Uterus (tissue), 4 donors: ENCODE measurements at places on chromosomes 5 and 9.

DNA sequence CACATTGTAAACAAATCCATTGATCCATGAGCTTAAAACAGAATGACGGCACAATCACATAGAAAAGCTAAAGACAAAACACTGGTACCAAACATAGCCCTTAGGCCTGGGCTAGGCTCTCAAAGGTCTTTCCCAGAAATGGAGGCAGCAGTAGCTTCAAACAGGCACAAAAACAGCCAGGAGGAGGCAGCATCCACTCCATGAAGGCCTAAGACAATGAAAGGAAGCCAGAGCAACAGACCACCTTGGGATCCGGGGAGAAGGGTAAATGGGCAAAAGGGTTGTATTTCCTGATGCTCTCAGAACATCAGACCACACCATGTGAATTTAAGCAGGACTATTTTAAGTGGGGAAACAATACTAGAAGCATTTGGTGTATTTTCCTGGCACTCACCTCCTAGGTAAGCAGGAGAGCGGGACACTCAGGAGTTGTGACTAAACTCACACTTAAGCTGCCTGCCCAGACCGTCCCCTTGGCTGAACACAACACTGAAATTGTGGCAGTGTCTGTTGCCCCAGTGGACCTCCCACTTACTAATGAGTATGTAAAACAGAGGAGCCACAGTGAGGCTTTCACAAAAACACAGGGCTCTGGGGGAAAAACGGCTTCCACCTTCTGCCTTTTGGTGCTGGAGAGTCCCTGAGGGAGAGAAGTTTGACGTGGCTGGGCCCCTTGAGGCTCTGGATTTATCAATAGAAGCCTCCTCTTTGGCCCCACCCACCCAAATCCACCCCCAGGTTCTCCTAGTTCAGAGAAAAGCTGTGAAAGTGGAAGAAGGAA is 11.9 kb downstream of the GNPDA1 start:
- H3K27me3 ChIP-seq, result no peaks in the 10 kb centered on the region
- no peak for DNase-seq
- H3K27ac ChIP-seq, result peak overlapping the region; percentile 8
- no peak overlapping the region for H3K4me3 ChIP-seq
- no peaks in the 10 kb centered on the region for H3K4me1 ChIP-seq

DNA sequence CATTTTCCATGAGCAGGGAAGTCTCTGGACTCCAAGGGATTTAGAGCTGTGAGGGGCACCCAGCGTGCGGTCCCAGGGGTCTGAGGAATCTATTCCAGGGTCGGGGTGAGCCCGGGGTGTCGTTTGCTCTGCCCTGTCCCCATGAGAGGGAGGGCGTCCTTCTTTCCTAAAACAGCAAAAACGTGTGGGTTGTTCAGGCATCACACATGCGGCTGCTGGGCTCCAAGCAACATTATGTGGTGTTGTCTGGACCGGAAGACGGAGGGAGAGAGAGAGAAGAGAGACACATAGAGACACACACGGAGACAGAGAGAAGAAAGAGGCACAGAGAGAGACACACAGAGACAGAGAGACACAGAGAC is 42.7 kb upstream of the COL5A1 start:
- no peaks in the 10 kb centered on the region for H3K4me1 ChIP-seq
- no peaks in the 10 kb centered on the region for H3K36me3 ChIP-seq
- no peak overlapping the region for H3K4me3 ChIP-seq
- no peak overlapping the region for H3K27ac ChIP-seq
- no peaks in the 10 kb centered on the region for H3K27me3 ChIP-seq
- DNase-seq, result no peak

DNA sequence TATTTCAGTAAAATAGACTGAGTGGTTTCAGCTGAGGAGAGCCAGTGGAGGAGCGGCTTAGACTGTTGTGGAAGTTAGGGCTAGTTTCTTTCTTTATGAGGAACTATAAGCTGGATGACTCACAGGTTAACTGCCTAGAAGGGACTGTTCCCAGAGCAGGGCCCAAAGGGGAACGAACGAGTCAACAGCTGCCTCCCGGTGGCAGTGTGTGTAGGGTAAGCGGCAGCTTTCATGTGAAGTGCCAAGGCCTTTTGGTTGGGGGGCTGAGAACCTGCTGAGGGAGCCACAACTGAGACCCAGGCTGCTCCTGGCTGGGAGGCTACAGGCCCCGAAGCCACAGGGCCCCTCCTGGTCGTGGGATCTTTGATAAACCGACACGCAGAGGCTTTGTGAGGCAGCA is 7.0 kb downstream of the SQSTM1 start:
- H3K4me1 ChIP-seq, result peaks cover 14% of the 10 kb centered on the region
- H3K4me3 ChIP-seq, result no peak overlapping the region
- no peaks in the 10 kb centered on the region for H3K27me3 ChIP-seq
- peak overlapping the region; percentile 37 for H3K27ac ChIP-seq

GRCh38 chr9:92564504-92564903 is 28.7 kb upstream of the ECM2 start:
- H3K36me3 ChIP-seq, result no peaks in the 10 kb centered on the region
- H3K4me1 ChIP-seq, result peaks cover 5% of the 10 kb centered on the region
- peak overlapping the region; percentile 10 for H3K27ac ChIP-seq

GRCh38 chr9:97315550-97315949 is 8.1 kb downstream of the CCDC180 start:
- H3K4me3 ChIP-seq, result no peak overlapping the region
- no peak for DNase-seq
- H3K27me3 ChIP-seq, result no peaks in the 10 kb centered on the region
- H3K4me1 ChIP-seq, result no peaks in the 10 kb centered on the region
- no peaks in the 10 kb centered on the region for H3K36me3 ChIP-seq

DNA sequence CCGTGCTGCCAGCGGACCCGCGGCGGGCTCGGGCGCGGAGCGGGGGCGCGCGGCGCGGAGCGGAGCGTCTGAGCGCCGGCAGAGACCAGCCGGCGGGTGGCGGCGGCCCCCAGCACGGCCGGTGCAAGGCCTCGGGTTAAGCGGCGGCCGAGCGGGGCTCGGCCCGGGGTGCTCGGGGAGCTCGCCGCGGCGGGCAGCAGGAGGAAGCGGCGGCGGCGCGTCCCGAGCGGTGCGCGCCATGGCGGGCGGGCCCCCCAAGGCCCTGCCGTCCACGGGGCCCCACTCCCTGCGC is 150 bp downstream of the SNX30 start:
- H3K27me3 ChIP-seq, result no peaks in the 10 kb centered on the region
- H3K4me1 ChIP-seq, result no peaks in the 10 kb centered on the region
- H3K36me3 ChIP-seq, result no peaks in the 10 kb centered on the region
- DNase-seq, result no peak

GRCh38 chr9:84922051-84922450 is 252.5 kb downstream of the NTRK2 start:
- no peaks in the 10 kb centered on the region for H3K27me3 ChIP-seq
- H3K36me3 ChIP-seq, result no peaks in the 10 kb centered on the region
- no peak for DNase-seq
- no peak overlapping the region for H3K27ac ChIP-seq
- no peaks in the 10 kb centered on the region for H3K4me1 ChIP-seq

- H3K4me3 ChIP-seq, result no peak overlapping the region
- H3K4me1 ChIP-seq, result no peaks in the 10 kb centered on the region
- no peaks in the 10 kb centered on the region for H3K27me3 ChIP-seq
- DNase-seq, result no peak
- no peaks in the 10 kb centered on the region for H3K36me3 ChIP-seq
Measured at GRCh38 chr5:168810641-168811040, 231.5 kb upstream of the PANK3 start.

GRCh38 chr9:109478051-109478563 is 20.0 kb downstream of the PTPN3 start:
- DNase-seq, result no peak
- H3K4me1 ChIP-seq, result no peaks in the 10 kb centered on the region
- H3K27ac ChIP-seq, result no peak overlapping the region
- H3K4me3 ChIP-seq, result no peak overlapping the region
- H3K36me3 ChIP-seq, result no peaks in the 10 kb centered on the region

DNA sequence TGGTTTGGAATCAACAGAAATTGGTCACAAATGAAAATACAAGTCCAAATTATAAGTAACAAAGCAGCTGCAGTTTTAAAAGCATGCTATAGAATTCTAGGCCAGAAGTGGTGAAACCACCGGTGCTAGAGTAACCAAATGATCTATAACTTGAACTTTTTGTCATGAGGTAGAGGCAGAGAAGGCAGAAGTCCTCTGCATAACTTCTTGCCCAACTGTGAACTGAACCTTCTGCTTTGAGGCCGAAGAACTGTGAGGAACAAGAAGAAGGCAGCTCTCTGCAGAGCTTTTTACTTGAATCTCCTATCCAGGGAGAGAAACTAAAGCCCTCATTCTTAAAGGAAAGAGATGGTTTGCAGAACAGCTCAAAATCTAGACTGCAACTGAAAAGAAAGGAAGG is 36.2 kb upstream of the TENT2 start:
- no peaks in the 10 kb centered on the region for H3K36me3 ChIP-seq
- no peak overlapping the region for H3K4me3 ChIP-seq
- no peaks in the 10 kb centered on the region for H3K27me3 ChIP-seq
- H3K27ac ChIP-seq, result no peak overlapping the region
- H3K4me1 ChIP-seq, result no peaks in the 10 kb centered on the region
- DNase-seq, result no peak
